ENCODE measurements at places on chromosomes 16 and 17. TPM values are rescaled to one million over a fixed set of nuclear protein-coding genes. Genes with fewer than 3 reads are reported as not detected.

The ADAM11 gene
- 0.53 TPM for total RNA-seq

The ATP2A1 gene
- total RNA-seq: 0.13 TPM

The CHAD gene
- total RNA-seq: not detected

The TEKT5 gene
- total RNA-seq: 0.53 TPM

The GGA3 gene
- 14.7 TPM for total RNA-seq

The GHDC gene
- 6.8 TPM for total RNA-seq

The ASPA gene
- not detected for total RNA-seq

DNA sequence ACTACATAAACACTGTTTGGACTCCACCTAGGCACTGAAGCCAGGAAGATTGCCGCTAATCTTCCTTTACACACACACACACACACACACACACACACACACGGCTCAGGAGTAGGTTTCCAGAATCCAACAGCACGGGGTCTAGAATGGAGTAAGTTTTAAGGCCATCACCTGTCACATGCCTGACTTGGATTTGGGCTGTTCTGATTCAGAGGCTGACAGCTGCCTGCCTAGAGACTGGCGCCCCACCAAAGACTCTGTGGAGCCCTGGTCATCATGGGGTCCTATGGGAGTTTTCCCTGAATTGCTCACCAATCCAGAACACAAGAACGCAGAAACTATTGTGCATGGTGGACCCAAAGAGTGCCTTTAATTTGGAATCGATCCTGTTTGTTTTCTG lies 10.9 kb downstream of the CDRT4 start:
- DNase-seq: no peak

DNA sequence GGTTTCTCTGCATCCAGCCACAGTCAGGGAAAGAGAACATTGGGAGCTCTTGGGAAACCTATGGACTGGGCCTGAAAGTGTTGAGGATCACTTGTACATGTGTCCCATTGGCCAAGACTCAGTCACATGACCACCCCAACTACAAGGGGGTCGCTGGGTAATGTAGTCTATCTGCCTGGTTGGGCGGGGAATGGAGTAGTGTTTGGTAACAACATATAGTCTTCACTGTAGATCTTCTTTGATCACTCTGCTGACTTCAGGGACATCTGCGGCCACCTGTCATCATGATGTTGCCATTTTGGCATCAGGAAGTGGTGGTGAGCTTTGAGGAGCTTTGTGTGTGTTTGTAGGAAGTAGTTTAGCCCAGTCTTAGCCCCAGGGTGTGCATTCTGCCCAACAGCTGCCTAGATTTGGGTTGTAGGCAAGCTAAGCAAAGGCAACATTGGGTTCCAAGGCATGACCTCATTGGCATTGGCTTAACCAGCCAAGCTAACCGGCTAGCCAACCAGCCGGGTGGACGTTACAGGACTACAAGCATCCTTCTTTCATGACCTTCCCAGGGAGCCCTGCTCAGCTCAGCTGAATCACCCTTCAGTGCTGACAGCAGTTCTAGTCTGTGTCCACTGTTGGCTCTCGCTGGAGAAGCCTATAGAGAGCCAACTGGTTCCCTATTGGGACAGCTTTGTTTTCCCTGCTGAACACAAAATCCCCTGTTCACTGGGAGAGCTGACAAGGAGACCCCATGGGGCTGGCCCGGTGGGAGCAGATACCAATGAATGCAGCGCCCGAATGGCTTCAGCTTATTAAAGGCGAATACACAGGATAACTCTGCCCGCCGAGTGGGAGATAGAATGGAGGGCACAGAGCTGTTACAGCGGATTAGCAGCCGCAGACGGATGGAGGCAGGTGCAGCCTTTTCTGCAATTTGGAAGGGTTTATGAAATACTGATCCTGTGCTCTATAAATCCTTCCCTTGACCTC lies 178.6 kb downstream of the NTN1 start:
- no peak for DNase-seq

GRCh38 chr17:57470906-57471305 lies 214.6 kb downstream of the MSI2 start:
- DNase-seq: no peak

GRCh38 chr17:58326609-58327362 lies 1.8 kb downstream of the TSPOAP1 start:
- no peak for DNase-seq

DNA sequence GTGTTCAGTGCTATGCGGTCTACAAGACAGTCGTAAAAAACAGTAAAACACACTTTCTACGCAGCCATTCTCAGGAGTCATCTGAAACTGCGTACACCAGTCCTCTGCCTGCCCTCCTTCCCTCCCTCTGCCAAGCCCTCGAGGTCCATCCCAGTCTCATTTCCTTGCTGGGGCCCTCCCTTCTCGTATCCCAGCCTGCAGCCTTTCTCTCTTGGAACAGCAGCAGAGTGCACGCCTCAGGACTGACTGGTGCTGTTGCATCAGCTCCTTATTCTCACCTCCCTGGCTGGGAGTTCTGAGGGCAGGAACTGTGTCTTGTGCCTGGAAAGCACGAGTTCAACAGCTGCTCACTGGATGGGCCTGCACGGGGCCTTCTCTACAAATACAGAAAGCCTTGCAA lies 12.5 kb downstream of the FAHD1 start:
- no peak for DNase-seq

DNA sequence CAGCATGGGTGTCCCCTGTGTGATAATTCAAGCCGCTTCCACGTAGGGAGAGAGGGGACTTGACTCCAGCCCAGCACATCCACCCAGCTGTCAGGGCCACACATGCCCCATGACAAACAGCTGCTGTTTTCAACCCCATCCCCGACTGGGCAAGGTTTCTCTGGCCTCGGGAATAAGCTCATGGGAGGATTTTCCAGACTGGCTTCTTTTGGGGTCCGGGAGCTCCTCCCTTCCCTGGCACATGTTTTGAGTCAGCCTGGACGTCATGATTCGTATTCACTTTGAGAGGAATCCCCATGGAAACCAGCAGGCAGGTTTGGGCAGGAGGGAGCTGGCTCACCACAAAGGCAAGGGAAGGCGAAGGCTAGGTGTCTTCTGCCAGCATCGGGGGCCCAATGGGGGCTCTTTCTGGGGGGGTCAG lies 156.4 kb downstream of the CMIP start:
- peak; percentile 98 for DNase-seq

GRCh38 chr17:81509207-81509971 lies 3.2 kb downstream of the ACTG1 start:
- peak; percentile 63 for DNase-seq

- no peak for DNase-seq
Observed at GRCh38 chr17:73985466-73986015, 217.9 kb upstream of the RPL38 start.

GRCh38 chr17:21361020-21361809 lies 14.9 kb upstream of the KCNJ12 start:
- no peak for DNase-seq

DNA sequence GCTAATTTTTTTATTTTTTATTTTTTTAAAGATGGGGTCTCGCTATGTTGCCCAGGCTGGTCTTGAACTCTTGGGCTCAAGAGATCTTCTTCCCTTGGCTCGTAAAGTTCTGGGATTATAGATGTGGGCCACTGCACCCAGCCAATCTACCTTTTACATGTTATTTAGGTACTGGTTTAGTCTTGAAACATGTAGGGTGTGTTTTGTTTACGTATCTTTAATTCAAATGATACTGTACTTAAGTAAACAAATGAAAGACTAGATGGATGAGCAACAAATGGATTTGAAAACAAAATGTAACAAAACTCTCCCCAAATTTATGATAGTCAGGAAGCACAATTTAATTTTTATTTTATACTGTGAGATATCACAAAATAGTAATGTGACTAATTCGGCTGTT lies 207.7 kb downstream of the LGALS9B start:
- no peak for DNase-seq

All from bronchial epithelial cell (primary cell).